A172 (cell line): ENCODE measurements at places on chromosomes 12 and 14.
A peak's percentile ranks its signal among the peaks of the same experiment; 100 is the strongest.

DNA sequence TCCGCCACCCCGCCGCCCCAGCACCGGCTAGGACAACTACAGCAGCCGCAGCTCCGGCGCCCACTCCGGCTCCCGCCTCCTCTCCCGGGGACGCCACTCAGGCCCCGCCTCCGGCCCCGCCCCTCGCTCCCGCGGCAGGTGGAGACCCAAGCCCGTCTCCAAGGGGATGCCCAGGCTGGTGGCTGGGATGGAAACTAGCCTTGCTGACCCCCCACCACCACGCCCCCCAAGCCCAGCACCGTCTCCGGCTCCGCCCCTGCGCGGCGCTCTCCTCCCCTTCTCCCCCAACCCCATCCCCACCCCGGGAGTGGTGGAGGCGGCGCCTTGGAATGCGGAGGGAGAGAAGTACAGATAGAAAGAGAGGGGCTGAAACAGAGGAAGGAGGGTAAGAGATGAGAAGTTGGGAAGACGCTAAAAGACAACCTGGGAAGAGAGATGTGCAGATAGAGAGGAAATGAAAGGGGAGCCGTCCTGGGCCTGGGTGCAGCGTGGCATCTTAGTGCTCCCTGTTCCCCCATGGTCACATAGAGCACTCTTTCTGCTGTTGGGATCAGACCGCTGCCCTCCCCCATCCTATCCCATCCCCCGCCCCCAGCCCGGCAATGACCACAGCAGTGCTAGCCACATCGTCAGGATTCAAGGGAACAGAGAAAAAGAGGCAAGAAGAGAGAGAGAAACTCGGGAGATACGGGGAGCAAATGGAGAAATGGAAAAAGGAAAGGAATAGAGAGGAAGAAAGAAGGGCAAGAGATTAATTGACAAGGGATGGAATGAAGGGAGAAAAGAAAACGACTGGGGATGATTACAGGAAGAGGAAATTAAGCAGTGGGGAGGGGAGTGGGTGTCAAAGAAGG lies at the start of gene ITGA7:
Gene ITGA7, minus strand, starts transcription at position 64 of the 854 bp plus-strand sequence. CDS start 222 bp downstream, outside the sequence.
- DNase-seq = peak; percentile 34

DNA sequence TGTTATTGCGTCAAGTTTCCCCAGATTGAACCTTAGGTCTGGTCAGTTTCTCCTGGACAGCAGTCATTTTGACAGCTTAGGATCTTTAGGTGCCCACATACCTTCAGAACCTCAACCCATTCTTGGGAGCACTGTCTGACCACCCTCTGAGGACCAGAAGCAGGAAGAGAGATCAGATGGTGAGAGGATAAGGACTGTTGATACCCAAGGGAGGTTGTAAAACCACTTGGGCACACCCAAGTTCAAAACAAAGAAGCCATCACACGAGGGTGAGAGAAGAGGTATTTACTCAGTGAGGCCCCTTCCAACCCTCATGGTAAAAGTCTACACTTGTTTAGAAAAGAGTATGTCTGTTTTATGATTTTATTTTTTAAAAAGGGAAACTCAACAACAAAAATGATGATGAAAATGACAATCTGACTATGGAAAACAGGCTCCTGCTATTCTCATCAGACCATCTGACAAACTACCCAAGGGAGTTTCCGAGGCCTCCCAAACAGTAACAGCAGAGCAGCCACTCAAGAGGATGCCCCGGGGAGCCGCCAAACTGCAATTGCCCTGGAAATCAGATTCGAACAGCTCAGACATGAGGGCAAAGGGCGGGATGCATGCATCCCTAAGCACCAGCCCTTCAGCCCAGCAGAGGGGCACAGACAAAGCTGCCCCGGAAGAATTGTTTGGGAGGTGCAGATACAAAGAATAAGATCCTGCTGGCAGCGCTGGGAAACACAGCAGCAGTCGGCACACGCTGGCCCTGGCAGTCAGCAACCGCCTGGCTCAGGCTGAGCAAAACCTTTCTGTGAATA lies 162.6 kb upstream of the PLEKHG7 start:
- DNase-seq = no peak

DNA sequence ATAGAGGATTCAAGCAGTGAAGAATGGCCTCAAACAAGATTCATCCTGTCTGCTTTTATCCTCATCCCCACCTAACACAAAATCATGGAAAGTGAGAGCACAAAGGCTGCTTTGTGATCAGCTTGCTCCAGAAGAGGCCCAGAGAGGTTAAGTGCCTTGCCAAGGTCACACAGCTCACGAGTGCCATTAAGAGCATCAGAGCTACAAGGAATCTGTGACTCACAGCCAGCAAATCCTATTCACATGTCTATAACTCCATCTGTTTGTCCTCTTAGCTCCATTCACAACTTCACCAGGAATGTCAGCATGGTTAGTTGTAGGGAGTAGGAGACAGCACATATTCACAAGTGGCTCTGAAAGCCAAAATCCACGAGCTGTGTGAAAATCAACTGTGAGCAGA lies 79.8 kb downstream of the TTC9 start:
- DNase-seq = no peak

DNA sequence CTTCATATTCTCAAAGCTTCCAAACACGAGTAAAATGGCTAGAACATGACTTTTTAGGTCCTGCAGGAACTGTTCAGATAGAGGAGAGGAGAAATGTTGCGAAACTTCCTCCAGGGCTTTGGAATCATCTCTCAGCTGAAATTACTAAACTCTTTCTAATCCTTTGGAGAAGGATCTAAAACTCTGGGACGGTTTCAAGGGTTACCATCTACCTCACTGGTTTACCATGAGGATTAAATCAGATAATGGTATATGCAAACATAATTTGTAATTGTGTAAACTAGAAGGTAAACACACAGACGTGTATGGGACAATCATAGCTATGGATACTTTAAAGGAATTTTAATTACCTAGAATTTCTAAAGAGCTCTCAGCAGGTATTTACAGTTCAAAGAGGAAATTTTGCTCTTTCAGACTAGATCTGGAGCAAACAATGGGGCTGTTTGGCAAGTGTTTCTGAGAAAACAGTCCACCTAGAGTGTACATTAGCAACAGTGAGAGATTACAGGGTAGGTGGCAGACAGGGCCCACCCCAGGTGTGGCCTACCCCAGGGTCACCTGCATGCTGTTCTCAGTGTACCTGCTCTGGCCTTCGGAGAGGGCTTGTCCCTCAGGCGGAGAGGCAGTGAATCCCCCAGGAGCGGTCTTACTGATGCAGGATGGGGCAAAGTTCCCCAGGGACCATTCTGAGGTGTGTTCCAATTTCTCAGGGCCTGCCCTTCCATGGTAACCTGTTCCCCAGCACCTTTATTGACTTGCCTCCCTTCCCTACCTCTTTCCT lies 124.7 kb upstream of the MAX start:
- no peak for DNase-seq

DNA sequence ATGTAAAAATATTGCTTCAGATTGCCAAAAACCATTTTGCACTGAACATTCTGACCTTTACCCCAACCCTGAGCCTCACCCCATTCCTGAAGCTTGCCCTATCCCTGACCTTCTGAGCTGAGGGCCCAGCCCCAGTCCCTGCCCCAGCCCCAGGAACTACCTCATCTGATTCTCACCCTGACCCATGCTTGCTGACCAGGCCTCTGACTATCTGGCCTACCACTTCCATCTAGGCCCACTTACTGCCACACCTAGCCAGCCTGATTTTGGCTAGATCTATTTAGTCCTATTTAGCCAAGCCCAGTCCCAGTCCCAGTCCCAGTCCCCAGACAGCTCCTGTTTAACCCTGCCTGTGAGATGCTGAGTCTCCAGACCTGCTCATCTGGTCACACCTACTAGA lies 33.6 kb downstream of the OR10P1 start:
- DNase-seq = no peak

- DNase-seq = no peak
These were observed 55.0 kb downstream of the TPCN1 start for GRCh38 chr12:113276306-113276705.

DNA sequence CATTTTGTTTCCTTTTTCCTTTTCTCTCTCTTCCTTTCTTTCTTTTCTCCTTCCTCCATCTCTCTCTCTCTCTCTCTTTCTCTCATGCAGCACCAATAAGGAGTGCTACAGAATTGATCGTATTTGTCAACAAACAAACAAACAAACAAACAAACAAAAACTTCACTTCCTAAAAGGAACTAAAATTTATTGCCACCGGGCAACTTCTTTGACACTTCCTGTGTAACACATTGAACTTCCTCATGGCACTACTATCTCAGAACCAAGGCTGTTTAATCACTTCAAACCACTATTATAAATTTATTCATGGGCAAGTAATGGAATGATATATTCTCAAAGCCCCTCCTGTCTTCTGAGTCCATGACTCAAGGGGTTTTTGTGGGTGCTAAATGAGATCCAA lies 51.3 kb downstream of the SERPINA3 start:
- DNase-seq = no peak

- DNase-seq = no peak
These were observed 244.0 kb downstream of the DUSP6 start for GRCh38 chr12:89108265-89108664.

DNA sequence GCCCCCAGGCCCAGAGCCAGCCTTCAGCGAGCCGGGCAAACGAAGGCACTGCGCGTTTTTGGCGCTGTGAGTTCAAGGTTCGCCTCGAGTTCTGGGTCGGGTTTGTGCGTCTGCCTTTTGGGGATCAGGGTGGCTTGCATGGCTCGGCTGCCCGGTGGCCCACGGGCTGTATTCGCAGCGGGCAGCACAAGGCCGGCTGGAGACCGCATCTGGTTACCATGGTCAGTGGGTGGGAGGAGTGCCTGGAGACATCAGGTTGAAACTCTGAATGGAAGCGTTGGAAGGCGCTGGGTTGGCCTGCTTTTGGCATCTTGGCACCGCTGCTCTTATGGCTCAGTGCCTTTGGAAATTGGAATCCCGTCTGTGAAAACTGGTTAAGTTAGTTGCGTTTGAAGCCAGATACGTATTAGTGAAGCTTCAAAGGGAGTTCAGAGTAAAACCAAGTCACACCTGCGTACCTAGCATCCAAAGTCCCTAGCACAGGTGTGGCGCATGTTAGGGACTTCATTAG lies 50.9 kb downstream of the SNAPC1 start:
- no peak for DNase-seq

DNA sequence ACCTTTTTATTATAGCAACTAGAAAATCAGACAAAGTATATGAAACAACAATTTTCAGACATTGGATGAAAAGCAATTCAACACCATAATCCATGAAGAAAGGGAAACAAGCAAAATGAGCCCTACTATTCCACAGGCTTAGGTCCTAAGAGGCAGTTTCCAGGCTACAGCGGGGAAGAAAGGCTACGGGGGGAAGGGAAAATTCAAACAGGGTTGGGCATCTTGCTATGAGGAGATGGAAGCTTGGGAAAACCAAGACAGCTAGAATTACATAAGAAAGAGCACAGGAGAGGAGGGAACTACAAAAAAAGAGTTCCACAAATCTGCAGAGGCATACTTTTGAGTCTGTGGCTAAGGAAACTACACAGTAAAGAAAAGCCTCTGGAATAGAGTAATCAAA lies 356.0 kb upstream of the CLEC14A start:
- DNase-seq = no peak

DNA sequence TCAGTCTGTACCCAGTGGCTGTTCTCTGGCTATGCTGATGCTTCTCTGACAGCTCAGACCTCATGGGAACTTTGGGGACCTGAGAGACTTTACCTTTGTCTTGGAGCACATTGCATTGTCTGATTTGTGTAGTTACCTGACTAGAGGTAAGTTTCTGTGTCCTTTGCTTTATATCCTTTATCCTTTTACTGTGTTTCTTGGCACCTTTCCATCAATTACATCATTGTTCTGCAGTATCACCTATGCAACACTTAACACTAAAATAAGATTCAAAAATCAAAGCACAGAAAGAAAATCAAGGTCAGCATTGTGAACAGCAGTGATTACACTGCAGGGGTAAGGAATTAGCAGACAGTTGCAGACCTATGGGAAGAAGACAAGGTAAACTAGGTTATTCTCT lies 43.8 kb downstream of the SLC35F4 start:
- no peak for DNase-seq

DNA sequence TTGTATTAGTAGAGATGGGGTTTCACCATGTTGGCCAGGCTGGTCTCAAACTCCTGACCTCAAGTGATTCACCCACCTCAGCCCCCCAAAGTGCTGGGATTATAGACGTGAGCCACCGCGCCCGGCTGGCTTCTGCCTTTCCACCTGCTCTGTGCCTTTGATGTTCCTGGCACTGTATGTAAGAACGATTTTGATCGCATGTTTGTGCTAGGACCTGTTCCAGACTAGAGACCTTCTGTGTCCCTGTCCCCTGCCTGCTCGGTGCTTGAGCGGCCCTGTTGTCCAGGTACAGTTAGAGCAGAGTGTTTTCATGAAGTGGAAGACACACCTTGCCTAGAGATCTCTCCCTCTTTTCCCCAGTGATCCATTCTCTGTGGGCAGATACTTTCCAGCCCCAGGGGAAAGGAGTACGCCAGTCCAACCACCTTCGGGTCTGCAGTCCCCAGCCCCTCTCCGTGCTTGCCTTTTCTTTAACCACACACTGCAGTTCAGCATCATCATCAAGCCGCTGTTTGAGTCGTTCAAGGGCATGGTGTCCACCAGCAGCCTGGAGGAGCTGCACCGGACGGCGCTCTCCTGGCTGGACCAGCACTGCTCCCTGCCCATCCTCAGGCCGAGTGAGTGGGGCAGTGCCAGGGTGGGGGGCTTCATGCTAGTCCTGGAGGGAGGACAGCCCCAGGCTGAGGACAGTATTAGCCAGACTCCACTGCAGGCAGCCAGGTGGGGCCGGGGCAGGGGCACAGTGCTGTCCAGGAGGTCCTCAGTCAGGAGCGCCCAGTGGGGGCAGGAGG lies 33.4 kb downstream of the IL31 start:
- DNase-seq = no peak

GRCh38 chr14:22070119-22070982 lies 396.7 kb upstream of the OR4E1 start:
- no peak for DNase-seq

- DNase-seq = no peak
These were observed 28.3 kb downstream of the DIO3 start for GRCh38 chr14:101589486-101590015.

GRCh38 chr14:91968280-91968679 lies 20.8 kb upstream of the FBLN5 start:
- no peak for DNase-seq

DNA sequence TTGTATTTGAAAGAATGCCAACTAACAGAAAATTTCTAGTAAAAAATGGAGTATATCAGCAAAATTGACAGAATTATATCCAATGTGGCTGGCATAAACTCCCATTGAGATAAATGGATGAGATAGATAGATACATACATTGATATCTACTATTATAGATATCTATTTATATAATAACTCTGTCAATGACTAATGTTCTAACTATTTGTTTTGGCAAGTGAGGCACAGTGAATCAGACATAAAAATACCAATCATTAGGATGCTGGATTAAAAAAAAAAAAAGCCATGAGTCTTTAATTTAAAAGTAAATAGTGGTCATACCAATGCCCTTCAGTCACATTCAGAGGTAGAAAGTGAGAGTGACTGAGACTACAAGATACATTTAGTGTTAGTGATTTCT lies 33.7 kb upstream of the GLIPR1 start:
- DNase-seq = peak; percentile 32

GRCh38 chr12:106889326-106889725 lies 66.4 kb upstream of the TMEM263 start:
- no peak for DNase-seq

- no peak for DNase-seq
These were observed 207.0 kb upstream of the GARIN2 start for GRCh38 chr14:66982247-66982646.
